ENCODE measurements at places on chromosomes 2 and 18.

- DNase-seq, result no peak
Measured at GRCh38 chr2:60262178-60262577, 291.3 kb downstream of the BCL11A start.

GRCh38 chr18:50633992-50634391 is 74.1 kb downstream of the MAPK4 start:
- no peak for DNase-seq

DNA sequence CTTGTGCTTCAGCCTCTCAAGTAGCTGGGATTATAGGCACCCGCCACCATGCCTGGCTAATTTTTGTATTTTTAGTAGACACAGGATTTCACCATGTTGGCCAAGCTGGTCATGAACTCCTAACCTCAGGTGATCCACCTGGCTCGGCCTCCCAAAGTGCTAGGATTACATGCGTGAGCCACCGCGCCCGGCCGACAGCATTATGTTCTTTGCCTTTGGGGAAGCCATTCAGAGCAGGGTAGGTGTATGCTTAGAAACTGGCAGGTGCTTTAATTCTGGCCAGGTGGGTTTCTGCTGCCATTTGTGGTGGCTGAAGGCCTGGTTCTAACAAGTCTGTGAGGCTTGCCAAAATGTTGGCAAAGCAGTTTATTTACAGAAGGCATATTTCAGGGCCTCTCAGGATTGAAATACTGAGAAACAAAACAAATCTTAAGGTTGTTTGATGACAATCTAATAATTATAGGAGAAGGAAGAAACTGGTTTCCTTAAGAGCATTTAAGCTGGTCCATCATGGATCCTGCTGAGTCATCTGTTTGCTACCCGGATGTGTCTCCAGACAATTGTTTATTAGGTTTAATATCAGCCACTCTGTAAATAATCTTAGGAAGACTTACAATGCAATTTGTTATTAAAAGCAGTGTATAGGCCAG is 16.0 kb downstream of the SLC20A1 start:
- DNase-seq, result no peak

DNA sequence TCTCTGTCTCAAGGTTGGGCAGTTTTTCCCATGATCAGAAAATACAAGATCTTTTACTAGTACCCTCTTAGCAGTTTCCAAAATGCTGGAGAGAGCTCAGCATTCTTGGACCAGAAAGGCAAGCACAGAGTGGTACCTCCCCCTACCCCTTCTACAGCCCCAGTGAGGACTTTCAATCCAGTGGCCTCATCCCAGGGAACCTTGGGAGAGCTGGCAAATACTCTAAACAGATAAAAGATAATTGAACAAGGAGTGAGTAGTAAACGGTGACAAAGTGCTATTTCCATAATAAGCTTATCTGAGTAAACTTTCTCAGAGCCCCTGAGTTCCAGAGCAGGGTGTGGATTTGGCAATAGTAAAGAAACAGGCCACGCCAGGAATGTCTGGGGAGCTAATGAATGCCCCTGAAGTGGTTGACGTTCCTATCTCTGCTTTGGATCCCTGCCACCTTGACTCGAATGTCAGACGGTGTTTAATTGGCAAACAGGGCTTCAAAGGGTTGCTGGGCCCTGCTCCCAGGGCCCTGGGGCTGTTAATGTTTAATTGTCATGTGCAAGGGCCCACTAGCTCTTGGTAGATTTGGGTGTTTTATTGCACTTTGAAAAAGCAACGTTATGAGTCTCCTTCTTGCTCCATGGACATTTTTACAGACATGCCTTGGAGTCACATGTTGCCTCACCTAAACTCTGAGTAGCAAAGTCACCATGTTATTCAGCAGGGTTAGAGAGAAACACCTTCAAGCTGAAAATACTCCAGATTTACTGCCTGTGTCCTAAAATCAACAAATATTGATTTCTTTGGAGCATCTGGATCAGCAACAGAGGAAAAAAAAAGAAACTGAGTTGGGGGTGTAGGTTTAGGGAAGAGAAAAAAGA is 239.9 kb downstream of the CYRIA start:
- DNase-seq, result no peak

- DNase-seq, result no peak
Measured at GRCh38 chr2:223590964-223591363, 11.2 kb downstream of the SCG2 start.

DNA sequence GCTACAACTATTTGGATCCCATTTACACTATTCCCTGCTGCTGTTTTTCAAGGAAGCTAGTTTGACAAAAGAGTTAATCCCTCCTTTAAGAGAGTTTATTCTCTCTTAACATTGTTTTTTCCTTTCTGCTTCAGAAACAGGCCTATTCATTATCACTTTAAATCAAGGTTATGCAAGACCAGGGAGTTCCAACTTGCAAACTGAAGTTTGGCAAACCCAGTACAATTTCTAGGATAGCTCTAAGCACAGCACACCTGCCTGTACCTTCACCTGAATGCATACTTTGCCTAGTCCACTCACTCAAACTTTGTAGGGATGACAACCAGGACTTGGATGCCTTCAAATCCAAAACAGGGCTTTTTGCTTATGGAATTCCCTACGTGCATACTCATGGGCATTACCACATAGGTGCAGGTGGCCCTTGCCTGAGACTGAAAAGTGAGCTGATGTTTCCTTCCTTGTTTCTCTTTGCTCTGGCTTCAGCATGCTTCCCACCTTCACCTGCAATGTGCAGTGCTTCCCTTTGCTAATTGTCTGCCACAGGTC is 193.8 kb upstream of the MMADHC start:
- DNase-seq, result no peak

GRCh38 chr2:26235089-26235488 is 9.3 kb downstream of the HADHA start:
- no peak for DNase-seq

DNA sequence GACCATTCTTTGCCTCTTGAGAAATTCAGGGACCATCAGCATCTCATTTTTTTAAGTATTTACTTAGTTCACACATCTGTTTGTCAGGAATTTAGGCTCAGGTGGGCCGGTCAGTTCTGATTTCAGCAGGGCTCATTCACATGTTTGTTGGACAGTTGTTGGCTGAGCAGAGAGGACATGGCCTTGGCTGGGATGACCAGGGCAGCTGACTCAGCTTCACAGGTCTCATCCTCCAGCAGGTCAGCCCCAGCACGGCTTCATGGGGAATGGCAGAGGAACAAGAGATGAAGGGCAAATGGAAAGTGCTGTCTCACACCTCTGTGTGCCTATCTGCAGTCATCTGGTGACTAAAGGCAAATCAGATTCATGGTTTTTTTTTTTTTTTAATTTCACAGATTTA is 136.1 kb upstream of the TMEM200C start:
- no peak for DNase-seq

DNA sequence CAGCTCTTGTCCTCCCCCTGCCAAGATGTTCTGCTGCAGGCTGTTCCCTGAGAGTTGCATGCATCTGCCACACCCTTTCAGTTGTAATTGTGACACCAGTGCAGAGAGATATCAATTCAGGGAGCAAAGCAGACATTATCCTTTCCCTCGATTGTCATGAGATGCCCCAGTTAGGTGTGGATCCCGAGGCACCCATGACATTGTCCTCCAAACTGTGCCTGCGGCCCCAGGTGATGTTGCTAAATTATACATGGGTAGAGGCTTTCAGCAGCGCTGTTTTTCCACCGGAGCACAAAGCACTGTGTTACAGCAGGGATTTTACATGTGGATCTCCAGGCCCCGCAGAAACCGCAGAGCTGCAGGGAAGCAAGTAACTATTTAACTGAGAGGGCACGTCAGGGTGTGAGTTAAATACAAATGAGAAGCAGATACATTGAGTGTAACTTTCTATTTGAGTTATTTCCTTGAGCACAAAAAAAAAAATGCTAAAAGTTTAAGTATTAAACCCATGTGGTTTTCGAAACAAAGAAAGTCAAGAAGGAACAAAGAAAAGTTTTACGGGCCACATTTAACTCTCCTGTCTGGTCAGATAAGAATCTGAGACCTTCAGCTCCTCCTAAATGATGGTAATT is 90.3 kb upstream of the BCL2L11 start:
- no peak for DNase-seq

DNA sequence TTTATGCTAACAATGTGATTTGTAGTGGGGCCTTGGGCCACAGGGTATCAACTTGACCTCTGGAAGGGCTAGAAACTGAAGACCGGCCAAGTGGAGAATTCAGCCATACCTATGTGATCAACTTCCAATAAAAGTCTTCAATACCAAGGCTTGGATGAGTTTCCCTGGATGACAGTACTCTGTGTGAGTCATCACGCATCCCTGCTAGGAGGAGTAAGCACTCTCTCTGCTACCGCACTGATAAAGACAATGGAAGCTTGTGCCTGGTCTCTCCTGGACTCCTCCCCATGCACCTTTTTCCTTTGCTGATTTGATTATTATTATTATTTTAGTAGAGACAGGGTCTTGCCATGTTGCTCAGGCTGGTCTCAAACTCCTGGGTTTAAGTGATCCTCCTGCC is 58.1 kb downstream of the SKA1 start:
- DNase-seq, result no peak

DNA sequence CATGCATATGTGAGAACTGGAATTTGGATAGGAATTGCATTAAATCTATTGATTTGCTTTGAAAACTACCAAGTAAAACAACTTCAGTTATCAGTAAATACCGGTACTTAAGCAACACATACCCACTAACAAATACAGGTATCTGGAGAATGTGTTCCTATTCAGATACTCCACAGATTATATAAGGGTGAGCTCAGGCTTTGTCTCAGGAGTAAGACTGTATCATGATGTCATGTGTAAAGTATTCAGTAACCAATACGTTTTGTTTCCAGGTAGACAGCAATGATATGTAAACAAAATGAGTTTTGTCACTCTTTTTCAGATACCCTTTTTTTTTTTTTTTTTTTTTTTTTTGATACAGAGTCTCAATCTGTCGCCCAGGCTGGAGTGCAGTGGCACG is 74.8 kb downstream of the DSC3 start:
- no peak for DNase-seq

DNA sequence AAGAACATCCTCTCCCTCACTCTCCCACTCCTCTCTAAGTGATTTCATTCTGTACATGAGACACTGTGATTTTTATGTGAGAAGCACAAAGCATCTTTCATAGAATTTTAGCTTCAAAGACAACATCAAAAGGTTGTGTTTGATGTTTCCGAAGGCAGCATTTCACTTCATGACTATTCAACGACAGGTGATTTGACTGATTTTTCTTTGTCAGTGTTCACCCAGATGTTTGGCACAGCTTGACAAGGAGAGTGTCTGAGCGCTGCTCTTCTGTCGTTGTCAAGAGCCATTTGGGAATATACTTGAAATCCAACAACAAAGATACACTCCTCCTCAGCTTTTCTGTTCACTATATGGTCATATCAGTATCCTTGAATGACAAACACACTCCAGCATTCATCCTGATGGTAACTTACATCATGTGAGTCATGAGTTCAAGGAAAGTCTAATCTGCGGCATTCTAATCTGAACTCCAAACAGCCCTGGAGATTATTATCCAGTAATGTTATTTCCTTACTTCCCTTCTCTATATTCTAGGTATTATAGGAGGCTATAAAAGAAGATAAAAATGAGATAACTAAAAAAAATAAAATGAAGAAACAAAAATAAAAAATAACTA is 45.9 kb upstream of the ST6GAL2 start:
- no peak for DNase-seq

DNA sequence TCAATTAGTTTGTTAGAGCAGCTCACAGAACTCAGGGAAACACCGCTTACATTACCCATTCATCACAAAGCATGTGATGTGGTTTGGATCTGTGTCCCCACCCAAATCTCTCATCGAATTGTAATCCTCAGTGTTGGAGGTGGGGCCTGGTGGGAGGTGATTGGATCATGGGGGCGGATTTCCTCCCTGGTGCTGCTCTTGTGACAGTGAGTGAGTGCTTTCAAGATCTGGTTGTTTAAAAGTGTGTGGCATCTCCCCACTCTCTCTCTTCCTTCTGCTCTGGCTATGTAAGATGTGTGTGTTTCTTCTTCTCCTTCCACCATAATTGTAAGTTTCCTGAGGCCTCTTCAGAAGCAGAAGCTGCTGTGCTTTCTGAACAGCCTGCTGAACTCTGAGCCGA is 63.5 kb upstream of the AGPS start:
- no peak for DNase-seq

DNA sequence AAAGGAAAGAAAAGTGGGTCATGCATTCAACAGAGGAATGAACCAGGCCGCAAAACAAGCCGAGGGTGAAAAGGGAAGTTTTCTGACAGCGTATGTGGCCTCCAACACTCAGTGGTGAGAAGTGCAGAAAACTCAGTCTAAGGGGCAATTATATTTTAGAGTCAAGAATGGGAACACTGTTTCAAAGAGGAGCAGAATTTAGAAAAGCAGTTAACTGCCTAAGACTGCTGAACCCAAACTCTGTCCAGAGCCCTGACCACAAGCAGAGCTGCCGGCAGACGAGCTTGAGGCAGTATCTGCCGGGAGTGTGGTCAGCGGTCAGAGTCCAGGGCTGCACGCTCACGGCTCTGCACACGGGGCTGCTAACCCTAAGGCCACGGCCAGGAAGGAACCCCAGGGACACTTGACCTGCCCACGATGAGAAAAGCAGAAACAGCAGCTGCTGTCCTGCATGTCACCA is 347.0 kb upstream of the ID2 start:
- no peak for DNase-seq

DNA sequence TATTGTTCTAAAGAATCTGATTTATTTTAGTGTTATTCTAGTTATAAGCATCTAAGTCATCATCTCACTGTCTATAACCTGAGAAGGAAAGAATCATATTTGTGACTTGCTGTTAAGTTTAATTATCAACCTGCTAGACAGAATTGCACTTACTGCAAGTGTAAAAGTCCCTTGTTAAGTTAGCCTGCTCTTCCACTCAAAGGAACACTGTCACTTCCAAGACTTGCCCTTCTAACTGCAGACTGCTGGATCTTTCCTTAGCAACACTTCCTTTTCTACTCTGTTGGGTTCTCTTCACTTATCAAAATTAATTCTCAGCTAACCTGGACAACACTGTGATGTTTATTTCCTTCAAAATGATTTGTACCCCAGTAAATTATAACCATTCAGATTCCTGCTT is 323.2 kb upstream of the TFPI start:
- DNase-seq, result no peak

- no peak for DNase-seq
Measured at GRCh38 chr2:181371782-181372645, 85.2 kb upstream of the ITGA4 start.

DNA sequence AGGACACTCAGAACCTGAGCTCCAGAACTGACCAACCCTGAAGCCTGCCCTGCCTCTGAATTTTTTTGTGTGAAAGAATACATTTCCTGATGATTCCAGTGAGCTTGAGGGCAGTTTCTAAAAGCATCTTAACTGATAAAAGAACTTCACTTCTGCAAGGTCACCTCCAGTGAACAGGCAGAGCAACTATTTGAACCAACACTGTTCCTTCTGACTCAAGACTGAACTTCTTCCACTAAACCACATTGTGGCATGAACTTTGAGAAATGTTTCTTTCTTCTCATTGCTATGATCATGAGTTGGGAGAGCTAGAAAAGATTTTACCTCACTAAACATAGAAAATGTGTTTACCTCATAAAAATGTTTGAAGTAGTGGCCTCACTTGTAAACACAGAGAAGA is 83.8 kb upstream of the SERTAD2 start:
- peak; percentile 2 for DNase-seq

DNA sequence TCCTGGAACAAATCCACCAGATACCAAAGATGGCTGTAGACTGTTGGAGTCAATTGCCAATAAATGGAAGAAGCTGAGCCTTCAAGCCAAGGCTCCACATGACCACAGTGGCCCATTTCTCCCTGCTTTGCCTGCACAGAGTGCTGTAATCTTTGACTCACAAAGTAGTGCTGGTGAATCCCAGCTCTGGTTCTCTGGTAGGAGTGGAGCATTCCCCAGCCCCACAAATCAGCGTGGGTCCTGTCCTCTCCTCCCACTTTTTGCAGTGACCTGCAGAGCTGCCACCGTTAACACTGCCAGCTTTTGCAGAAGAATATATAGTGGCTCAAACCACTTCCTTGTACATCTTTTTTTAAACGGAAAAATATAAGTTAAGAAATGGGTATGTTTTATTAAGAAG is 93.9 kb downstream of the MGAT5 start:
- DNase-seq, result no peak

All from non-pigmented ciliary epithelial cell (primary cell).